ENCODE measurements at places on chromosomes 6 and 20. TPM values are rescaled to one million over a fixed set of nuclear protein-coding genes. Genes with fewer than 3 reads are reported as not detected.

ANKRD66 gene
- total RNA-seq, result not detected

DNA sequence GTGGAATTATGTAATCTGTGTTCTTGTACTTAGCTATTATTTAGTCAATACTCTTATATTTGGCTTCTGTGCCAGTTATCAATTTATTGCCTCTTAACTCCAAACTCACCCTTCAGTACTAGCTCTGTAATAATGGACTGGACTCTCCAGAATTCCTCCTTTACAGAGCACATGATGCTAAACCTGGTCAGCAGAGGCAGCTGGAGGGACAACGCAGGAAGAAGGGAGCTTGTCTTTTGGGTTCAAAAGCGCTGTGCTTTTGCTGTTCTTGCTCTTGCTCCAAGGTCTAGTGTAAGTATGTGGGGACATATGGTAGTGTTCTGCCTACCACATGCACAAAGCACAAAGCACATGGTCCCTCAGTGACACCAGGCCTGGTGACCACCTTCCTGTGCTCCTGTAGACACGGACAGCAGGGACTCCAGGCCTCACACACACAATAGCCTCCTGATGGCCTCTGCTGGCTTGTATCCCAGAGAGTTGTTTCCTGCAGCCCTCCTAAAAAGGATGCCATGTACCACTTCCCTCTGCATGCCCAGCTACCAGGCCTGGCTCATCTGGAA is 46.1 kb downstream of the CHD6 start:
- peaks cover 16% of the 10 kb centered on the region for H3K4me1 ChIP-seq
- peaks cover 3% of the 10 kb centered on the region for H3K36me3 ChIP-seq
- no peak overlapping the region for H3K27ac ChIP-seq
- H3K4me3 ChIP-seq, result no peak overlapping the region
- no peak for DNase-seq
- H3K27me3 ChIP-seq, result no peaks in the 10 kb centered on the region

DNA sequence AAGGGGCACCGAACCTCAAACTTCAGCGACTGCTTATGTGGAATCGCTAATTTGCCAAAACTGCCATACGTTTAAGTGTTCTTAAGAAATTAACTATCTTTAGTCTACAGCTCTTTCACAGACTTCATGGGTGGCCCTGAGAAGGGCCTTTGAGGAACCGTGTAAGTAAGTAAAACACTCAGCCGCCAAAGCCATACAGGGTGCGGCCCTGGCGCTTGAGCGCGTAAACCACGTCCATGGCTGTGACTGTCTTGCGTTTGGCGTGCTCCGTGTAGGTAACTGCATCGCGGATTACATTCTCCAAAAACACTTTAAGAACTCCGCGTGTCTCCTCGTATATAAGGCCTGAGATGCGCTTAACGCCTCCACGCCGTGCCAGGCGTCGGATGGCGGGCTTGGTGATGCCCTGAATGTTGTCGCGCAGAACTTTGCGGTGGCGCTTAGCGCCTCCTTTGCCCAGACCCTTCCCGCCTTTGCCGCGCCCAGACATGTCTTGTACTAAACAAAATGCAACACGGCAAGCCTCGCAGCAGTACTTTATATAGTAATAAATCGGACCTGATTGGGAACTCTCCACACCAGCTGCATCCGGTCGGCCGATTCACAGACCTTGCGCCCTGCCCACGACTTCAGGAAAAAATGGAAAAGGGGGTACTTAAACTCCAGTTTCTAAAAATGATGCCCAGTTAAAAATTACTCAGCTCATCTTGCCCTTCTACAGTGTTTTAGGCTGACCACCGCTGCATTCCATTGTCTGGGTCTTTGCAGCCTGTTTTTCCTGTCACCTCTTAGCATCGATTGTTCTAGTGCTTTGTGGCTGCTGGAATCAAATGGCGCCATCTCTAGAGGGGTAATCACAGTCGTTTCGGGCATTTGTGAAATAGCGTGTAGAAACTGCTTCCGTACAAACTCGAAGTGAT is 38.9 kb downstream of the OR2B2 start:
- peaks cover 25% of the 10 kb centered on the region for H3K4me1 ChIP-seq
- H3K27ac ChIP-seq, result peak overlapping the region; percentile 97
- peak overlapping the region; percentile 99 for H3K4me3 ChIP-seq
- peak; percentile 68 for DNase-seq
- no peaks in the 10 kb centered on the region for H3K27me3 ChIP-seq

- H3K27me3 ChIP-seq, result no peaks in the 10 kb centered on the region
- H3K4me3 ChIP-seq, result no peak overlapping the region
- no peaks in the 10 kb centered on the region for H3K4me1 ChIP-seq
- H3K36me3 ChIP-seq, result no peaks in the 10 kb centered on the region
- H3K27ac ChIP-seq, result no peak overlapping the region
Measured at GRCh38 chr6:121760191-121760590, 324.7 kb downstream of the GJA1 start.

- H3K4me3 ChIP-seq, result no peak overlapping the region
- no peaks in the 10 kb centered on the region for H3K36me3 ChIP-seq
- no peak overlapping the region for H3K27ac ChIP-seq
- DNase-seq, result no peak
- peaks cover 9% of the 10 kb centered on the region for H3K27me3 ChIP-seq
- no peaks in the 10 kb centered on the region for H3K4me1 ChIP-seq
Measured at GRCh38 chr20:4584510-4584909, 137.2 kb upstream of the PRND start.

DNA sequence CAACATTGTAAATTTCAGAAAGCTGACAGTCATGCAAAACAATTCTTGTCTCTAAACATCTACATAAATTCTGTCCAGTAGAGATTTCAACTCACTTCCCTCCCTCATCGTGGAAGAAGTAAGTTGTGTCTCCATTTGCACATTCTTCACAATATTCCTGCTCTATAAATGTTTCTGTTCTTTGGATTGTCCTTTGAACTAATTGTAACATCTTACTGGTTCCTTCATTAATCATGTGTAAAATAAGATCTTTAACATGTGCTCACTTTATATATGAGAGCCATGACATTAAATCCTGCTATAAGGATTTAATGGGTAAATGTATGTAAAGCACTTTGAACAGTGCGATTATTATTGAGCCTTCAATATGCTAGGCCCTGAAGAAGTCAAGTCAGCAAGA is 7.0 kb upstream of the LTV1 start:
- H3K4me3 ChIP-seq, result no peak overlapping the region
- H3K4me1 ChIP-seq, result no peaks in the 10 kb centered on the region
- no peak for DNase-seq

- H3K4me3 ChIP-seq, result no peak within 1 kb of the TSS
- DNase-seq, result no peak
- no peak within 1 kb of the TSS for H3K27ac ChIP-seq
- no peaks in the 10 kb centered on the region for H3K27me3 ChIP-seq
- peaks cover 15% of the 10 kb centered on the region for H3K4me1 ChIP-seq
- no peaks in the 10 kb centered on the region for H3K36me3 ChIP-seq
Measured at GRCh38 chr20:46550461-46550860, at the start of gene OCSTAMP. Gene OCSTAMP (minus strand): TSS chr20:46550654. CDS start chr20:46550560, 94 bp downstream.

VIP gene
- total RNA-seq, result not detected
